Fibroblast of skin of right biceps (primary cell): ENCODE measurements at places on chromosomes 6 and 20.

DNA sequence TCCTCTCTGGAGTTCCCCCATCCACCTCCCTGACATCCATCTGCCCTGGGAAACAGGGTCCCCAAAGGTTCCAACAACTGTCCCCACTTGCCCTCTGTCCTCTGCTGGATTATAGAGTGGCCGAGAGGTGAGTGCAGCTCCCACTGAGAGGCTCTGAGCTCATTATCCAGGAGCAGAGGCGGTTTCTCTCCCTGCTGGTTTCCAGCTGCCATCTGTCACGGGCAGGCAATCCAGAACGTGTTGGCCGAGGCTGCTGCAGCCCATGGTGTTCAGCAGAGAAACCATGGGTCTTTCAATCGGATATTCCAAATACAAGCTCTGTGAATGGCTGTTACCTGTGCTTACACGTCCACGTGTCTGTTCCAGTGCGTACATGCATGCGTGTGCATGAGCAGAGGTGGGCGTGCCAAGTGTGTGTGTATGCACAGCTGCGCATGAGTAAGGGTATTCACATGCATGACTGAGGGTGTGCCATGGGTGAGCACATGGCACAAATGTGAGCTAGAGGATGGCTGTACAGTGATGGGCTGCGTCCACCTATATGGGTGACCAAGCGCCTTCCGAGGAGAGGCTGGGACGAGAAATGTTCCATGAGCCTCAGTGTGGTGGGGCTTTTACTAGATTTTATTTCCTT lies 183.7 kb upstream of the PMEPA1 start:
- DNase-seq, result no peak

GRCh38 chr20:35264755-35265154 lies 13.2 kb downstream of the MMP24OS start:
- DNase-seq, result peak; percentile 21

GRCh38 chr6:10587656-10588406 lies 66.7 kb downstream of the GCNT2 start:
- DNase-seq, result no peak

- peak; percentile 23 for DNase-seq
Measured at GRCh38 chr6:108561742-108562502, 1.2 kb downstream of the FOXO3 start.

- no peak for DNase-seq
Measured at GRCh38 chr6:82370788-82371187, 7.2 kb downstream of the TPBG start.

- DNase-seq, result no peak
Measured at GRCh38 chr20:8335495-8336195, 203.6 kb downstream of the PLCB1 start.

DNA sequence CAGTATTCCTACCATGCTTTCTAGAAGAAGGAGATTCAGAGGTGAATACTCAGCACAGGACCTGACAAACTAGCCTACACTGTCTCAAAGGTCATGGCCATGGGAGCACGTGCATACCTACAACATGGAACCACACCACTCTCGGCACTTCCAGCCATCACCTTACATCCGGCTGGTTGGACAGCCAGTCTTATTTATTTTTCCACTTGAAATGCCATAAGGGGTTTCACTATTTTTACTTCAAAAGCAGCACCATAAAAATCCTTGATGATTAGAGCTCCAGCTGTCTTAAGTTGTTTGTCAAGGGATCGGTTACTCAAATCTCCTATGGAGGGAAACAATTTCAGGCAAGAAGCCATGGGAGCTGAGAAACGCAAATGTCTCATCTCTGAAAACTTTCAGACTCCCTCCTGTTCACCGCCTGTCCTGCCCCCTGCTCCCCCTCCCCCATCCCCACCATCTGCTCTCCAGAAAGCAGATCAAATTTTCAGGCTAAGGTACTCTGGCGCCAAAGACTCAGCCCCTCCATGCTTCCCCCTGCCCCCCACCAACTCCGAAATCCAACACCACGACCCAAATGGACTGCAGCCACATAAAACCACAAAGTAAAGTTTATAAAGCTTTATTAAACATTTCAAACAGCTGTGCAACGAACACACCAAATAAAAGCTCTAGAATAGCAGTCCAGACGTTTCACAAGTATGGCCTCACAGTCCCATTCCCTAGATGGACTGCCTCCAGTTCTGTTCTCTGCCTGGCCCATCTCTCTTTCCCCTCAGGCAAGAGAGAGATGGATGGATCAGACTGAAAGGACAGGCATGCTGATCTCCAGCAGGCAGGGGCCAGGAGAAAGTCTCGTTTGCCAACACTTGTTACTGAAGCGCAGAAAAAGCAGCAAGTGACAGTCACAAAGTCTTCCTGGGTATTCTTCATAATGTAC lies 4.0 kb upstream of the NNAT start:
- DNase-seq, result peak; percentile 91

DNA sequence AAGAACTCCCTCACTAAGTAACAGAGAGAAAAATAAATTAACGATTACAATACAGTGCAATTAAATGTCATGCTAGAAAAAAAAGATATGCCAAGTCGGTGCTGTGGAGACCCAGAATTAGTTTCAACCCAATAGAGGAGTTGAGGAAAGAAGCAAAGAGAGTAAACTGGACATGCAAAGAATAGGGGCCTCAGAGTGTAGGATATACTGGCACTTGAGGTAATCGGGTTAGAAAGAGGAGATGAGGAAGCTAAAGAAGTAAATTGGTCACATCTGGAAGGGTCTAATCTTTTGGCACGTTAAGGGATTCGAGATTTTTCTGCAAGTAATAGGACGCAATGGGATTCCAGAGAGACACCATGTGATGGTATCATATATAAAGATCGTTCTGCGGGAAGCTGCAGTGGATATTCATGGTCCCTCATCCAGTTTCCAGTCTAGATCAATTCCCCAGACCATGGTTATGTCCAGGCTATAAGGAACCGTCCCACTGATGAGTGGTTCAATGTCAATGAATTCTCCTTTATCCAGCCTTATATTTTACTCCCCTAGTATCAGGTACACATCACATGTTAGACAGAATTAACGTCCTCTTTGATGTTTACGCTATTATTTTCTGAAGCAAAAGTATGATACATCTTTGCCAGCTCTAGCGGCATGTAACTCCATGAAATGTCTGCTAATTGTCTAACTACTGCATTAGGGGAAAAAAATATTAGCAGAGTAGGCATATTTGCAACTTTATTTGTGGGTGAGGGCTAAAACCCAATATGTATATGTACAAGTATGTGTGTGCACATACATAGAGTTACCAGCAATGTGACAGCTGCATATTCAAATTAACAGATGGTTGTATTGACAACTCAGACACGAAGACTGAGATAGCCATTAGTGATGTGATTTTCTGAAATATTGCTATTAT lies 1.1 kb upstream of the TBC1D32 start:
- peak; percentile 12 for DNase-seq
